ENCODE measurements at places on chromosomes 5 and 9.

GRCh38 chr5:87170799-87171198, 96.9 kb upstream of the RASA1 start:
- no peak for DNase-seq

GRCh38 chr5:121090822-121091221, 626.7 kb downstream of the PRR16 start:
- DNase-seq = no peak

DNA sequence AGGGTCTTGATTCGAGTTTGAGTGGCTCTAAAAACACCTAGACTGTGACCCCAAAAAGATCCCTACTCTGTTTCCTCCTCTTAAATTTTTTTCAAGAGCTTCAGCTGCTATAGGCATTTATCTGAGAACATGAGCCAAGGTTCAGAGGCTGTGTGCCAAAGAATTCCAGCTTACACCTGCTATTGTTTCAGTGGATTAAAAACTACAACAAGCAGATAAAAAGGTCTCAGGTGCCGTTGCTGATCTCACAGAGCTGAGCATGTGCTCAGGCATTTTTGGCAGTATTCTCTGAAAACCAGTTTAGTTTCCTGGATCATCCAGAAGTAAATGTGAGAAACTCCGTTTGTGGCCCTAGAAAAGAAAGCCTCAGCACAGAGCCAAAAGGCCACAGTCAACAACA, 349.2 kb downstream of the DEPDC1B start:
- no peak for DNase-seq

DNA sequence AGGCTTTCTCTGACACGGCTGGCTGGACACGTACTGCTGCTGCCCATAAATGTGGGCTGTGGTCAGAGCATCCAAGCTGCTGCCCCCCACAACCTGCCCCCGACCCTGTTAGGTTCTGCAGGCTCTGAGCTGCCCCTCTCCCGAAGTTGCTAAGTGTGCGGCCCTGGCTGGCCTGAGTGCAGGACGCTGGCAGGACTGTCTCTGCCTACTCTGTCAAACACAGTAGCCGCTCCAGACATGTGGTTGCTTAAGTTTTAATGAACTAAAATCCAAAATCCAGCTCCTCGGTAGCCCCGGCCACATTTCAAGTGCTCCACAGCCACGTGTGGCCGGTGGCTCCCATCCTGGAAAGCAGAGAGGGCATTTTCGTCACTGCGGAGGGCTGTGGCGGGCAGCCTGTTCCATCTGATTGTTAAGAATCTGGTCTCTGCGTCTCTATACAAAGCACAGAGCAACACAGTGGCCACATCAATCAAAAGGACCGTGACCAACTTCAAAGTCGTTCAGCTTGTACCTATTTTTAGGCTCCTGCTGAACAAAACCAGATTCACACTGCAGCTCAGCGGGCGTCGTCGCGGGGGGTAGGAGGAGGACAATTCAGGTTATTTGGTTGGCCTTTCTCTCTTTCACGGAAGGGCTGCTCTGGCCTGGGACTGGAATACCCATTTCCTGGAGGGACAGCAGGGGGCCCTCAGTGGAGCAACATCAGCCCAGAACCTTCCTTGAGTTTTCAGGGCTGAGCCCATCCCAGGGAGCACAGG, 68.9 kb downstream of the PTCH1 start:
- no peak for DNase-seq

DNA sequence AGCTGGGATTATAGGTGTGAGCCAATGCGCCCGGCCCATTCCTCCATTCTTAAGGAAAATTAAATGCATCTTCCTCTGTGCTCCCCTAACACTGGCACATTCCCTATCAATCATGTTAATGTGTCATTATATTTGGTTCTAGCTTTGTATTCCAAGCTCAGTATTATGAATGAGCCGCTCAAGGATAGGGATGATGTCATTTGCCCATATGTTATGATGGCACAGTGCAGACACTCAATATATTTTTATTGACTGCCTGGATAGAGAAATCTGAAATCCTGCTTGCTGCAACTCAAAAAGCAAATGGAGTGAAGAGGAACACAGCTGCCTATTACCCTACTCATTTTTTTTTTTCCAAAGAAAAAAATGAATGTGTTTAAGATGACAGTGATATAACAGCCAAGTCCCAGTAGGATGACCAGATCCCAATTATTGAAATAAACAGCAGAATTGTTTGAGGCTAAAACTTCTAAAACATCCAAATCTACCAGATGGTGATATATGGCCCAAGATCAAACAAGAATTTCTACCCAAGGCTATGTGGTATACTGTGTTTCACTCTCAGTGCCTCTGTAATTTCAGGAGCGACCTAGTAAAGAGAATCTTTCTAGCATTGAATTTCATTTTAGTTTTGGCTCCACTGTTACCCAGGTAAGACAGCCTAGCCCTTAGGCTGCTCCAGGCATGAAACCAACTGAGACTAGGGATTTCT, 16.3 kb downstream of the SUSD1 start:
- DNase-seq = no peak

DNA sequence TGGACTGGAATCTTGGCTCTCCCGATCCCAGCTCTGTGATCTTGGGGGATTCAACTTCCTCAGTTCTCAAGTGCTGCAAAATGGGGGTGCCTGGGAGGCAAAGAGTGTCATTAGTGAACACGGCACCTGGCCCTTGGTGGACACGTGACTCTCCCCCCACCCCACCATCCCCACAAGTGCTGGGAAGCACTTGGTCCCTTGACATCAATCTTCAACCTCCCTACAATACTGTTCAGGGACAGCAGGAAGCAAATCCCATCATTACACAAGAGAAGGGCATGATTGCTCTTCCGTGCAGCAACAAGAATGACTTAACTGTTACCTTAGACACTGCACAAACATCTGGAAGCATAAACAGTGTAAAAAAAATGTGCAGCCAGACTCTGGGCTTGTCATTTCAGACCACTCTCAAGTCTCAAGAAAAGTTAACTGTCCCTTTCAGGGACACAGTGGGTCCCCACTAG, 61.4 kb downstream of the PSMB7 start:
- no peak for DNase-seq

DNA sequence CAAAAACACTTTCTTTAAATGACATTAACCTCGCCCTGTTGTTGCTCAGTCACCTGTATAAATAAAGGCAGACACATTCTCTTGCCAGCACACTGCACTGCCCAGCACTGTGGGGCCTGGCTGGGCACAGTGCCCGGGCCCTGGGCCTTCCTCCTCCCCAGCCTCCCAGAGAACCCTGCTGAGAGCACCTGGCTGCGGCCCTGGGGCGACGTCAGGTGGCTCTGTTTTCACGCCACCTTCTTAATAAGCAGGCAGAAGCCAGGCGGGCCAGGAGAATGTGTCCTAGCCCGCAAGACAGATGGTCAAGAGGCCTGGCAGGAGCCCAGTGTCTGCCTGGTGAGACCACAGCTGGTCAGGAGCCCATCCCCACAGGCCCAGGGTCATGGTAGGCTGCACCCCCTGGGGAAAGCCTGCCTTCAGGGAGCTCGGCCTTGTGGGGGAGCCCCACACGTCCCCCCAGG, 8.2 kb upstream of the AGPAT2 start:
- no peak for DNase-seq

DNA sequence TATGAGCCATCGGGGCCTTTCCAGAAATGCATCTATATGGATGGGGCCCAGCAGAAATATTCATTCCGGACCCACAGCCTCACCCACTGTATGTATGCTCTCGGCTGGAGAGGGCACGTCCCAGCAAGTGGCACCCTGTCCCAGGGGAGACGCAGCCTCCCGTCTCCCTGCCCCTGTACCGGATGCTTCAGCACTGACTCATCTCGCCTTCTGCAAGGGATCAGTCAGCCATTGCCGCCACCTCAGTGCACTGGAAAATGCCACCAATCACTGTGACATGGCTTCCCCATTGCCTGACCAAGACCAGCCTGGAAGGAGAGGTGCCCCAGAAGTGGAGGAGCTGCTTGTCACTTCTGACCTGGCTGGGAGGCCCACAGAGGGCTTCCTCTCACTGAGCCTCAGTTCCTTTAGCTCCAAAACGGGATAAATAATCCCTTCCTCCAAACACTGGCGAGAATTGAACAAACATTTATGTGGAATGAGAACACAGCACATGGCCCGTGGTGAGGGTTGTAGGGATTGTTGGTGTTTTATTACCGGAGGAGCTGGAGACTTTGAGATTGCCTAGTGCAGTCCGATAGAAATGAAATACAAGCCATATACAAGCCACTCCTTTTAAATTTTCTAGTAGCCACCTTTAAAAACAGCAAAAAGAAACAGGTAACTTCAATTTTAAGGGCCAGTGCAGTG, 43.9 kb upstream of the ORM1 start:
- DNase-seq = no peak

DNA sequence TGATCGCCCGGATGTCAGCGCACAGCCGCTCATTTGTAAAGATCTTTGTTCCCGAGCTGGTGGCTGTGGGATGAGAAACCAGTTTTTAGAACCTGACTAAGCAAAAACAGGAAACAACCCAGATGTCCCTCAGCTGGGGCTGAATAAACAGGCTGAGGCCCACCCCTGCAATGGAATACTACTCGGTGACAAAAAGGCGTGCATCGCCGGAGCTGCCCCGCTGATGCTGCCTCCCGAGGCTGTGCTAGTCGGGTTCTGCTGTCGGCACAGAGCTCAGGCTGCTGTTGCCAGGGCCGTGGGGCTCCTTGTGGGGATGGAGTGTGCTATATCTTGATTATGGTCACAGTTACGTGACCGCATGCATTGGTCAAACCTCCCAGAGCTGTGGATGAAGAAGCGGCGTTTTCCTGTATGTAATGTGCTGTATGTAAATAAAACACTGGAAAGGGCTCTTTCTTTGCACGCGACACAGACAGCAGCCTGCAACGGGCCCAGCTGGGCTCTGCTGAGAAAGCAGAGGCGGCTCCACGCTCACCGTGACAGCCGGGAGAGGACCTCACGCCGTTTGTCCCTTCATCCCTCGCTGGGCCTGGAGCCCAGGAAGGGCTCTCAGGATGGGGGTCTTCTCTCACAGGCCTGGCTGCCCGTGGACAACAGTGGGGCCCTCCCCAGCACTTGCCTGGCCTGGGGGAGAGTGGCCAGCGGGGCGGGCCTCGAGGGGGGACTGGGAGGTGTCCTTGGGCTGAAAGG, 51.5 kb upstream of the RNU6ATAC start:
- no peak for DNase-seq

DNA sequence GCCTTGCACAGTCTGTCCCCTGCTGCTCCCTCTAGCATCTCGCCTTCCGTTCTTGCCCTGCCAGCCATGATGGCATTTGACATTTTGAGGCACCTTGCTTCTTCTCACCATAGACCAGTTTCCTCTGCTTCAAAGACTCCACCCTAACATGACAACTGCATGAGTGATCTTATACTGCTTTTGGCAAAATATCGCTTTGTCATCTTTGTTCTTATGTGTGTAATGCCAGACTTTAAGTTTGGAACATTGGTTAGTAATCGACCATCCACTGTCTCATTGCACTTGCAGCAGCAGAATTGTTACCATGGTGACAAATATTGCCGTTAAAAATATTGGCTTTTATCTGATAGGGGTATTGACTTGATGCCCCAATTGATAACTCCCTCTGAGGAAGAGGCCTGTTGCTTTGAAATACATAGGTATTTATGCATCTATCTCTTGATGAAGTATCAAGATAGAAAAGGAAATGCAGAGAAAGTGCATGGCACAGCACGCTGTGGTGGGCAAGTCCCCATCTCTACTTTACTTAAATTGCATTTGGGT, 6.8 kb downstream of the GARIN3 start:
- peak; percentile 92 for DNase-seq

DNA sequence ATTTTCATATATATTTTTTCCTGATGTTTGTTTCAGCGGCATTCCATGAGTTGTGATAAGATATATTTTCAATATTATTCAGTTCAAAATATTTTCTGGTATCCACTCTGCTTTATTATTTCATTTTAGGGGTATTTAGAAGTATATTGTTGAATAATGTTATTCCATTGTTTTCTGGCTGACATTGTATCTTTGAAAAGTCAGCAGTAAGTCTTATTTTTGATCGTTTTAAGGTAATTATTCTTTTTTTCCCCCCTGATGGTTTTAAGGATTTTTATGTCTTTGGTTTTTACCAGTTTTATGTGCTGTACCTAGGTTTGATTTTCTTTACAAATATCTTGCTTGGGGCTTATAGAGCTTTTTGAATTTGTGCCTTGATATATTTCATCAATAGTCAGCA, 6.6 kb upstream of the GLRA1 start:
- DNase-seq = no peak

- DNase-seq = no peak
Observed at GRCh38 chr9:613771-614347, 227.6 kb upstream of the DMRT1 start.

DNA sequence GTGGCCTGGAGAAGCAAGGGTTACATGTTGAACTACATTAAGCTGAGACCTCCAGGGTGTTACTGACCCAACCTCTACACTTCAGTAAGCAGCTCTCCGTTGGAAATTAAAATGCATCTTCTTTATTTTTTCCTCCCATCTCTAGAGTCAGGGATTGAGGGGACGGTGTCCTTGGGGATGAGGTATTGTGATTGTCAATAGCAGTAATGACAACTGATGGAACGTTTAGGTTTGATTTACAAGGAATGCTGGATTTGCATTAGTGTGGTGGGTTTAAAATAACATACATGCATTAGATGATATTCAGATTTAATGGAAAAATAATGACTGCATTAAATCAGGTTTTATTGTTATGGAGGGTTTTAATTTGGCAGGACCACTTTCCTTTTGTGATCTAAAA, 82.9 kb upstream of the NTRK2 start:
- no peak for DNase-seq

- DNase-seq = no peak
Observed at GRCh38 chr9:70529833-70530232, 115.4 kb upstream of the KLF9 start.

Data from T-helper 2 cell (primary cell).